Glutamatergic neuron (in vitro differentiated cells): ENCODE measurements at places on chromosomes 11 and 22. TPM values are rescaled to one million over a fixed set of nuclear protein-coding genes. Genes with fewer than 3 reads are reported as not detected.
A peak's percentile ranks its signal among the peaks of the same experiment; 100 is the strongest.

Gene ADAMTS8
- 0.32 TPM for total RNA-seq

Gene RFPL3
- total RNA-seq, result not detected

Gene TTLL1
- total RNA-seq, result 22.0 TPM

Gene KRTAP5-2
- not detected for total RNA-seq

DNA sequence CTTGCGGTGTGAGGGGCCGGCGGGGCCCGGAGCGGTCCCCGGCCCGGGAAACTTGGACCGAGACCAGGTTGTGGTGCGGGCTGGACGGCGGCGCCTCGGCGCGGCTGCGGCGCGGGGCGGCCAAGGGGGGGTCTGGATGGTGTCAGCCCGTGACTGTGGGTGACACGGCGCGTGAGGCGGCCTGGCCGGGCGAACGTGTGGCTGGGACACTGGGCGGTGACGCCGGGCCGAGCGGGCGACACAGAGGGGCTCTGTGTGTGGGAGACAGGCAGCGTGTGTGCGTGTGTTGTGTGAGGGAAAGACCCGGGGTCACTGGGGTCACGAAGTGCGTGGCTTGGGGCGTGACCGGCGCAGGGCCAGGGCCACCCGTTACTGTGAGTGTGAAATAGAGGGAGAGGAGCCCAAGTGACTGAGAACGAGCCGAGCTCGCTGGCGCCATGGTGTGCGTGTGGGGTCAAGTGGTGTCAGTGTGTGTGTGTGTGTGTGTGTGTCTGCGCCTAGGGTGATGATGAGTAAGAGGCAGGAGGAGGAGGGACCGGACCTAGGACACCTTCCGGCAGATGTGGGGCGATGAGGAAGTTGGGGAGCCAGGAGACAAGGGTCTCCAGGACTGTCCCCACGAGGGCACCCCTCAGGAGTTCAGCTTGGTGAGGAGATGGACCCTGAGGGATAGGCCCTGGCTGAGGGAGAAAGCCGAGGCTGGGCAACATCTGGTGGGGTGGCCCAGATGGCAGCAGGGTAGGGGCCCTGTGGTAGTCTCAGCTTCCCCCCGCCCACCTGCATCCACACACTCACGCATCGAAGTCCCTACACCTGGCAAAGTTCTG lies 817 bp downstream of the RELT start:
- H3K27me3 ChIP-seq, result peaks cover 4% of the 10 kb centered on the region
- H3K36me3 ChIP-seq, result no peaks in the 10 kb centered on the region
- DNase-seq, result peak; percentile 48
- peak overlapping the region; percentile 3 for H3K27ac ChIP-seq
- H3K4me3 ChIP-seq, result peak overlapping the region; percentile 82

DNA sequence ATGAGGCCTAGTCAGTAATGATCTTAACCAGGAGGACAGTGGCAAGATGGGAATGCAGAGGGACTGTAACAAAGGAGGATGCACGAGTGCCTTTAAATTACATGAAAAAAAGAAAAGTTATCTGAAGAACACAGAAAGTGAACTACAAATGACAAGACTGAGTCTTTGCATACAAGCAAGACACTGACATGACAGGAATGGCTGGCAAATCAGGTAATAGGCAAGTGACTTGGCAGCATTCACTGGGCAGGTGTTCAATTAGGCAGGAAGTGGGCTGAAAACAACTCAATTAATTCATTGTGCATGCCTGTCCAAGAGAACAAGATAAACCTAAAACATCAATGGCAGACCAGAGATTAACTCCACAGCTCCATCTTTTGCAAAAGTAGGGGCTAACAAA lies 24.0 kb downstream of the SMCO4 start:
- H3K36me3 ChIP-seq, result no peaks in the 10 kb centered on the region
- peaks cover 36% of the 10 kb centered on the region for H3K4me1 ChIP-seq
- no peak overlapping the region for H3K27ac ChIP-seq

- H3K4me1 ChIP-seq, result no peaks in the 10 kb centered on the region
- no peaks in the 10 kb centered on the region for H3K27me3 ChIP-seq
- H3K27ac ChIP-seq, result no peak overlapping the region
- no peak overlapping the region for H3K4me3 ChIP-seq
Observed at GRCh38 chr11:68303982-68304780, 8.2 kb upstream of the LRP5 start.

DNA sequence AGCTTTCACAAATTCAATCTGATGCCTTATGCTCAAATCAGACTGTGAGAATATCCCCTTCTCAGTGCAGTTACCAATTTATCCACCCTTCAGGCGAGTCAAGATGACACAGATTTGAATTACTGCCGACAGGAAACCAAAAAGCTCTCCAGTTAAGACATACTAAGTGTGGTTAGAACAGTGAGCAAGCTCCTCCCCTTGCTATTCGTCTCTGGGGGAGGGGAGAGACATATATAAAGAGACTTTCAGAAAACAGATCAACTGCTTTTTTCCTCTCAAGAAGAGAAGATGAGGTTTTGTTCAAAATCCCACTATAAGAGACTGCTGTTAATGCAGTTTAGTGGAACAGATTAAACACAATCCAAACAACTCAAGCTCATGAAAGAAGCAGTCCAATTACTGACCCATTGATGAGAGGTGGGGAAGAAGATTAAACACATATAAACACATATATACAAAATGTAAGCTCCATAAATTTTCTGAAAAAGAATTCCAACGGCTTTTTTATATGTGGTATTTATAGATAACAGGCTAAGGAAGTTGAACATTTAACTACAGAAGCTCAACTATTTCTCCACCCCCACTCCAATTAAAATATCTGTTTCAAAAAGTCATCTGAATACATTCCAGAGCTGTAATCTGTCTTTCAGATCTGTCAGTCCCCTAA lies 102.7 kb downstream of the MRTFA start:
- peaks cover 13% of the 10 kb centered on the region for H3K36me3 ChIP-seq
- H3K4me3 ChIP-seq, result peak overlapping the region; percentile 6
- no peak for DNase-seq

GRCh38 chr11:115134926-115135325 lies 369.3 kb downstream of the CADM1 start:
- peaks cover 15% of the 10 kb centered on the region for H3K4me1 ChIP-seq
- no peaks in the 10 kb centered on the region for H3K36me3 ChIP-seq
- H3K27ac ChIP-seq, result no peak overlapping the region
- peak; percentile 48 for DNase-seq

GRCh38 chr11:477052-477715 lies 27.1 kb downstream of the PTDSS2 start:
- H3K36me3 ChIP-seq, result peaks cover 10% of the 10 kb centered on the region
- DNase-seq, result no peak
- H3K4me3 ChIP-seq, result no peak overlapping the region
- H3K4me1 ChIP-seq, result peaks cover 23% of the 10 kb centered on the region
- peak overlapping the region; percentile 64 for H3K27ac ChIP-seq

GRCh38 chr22:42602470-42602869 lies 12.2 kb downstream of the POLDIP3 start:
- no peak overlapping the region for H3K27ac ChIP-seq
- H3K27me3 ChIP-seq, result peaks cover 4% of the 10 kb centered on the region

GRCh38 chr22:48424201-48424627 lies 1403.5 kb downstream of the BRD1 start:
- H3K27me3 ChIP-seq, result peaks cover 14% of the 10 kb centered on the region
- H3K36me3 ChIP-seq, result peaks cover 5% of the 10 kb centered on the region
- no peaks in the 10 kb centered on the region for H3K4me1 ChIP-seq
- H3K27ac ChIP-seq, result peak overlapping the region; percentile 48

- no peaks in the 10 kb centered on the region for H3K27me3 ChIP-seq
- H3K27ac ChIP-seq, result no peak overlapping the region
- no peak overlapping the region for H3K4me3 ChIP-seq
- H3K36me3 ChIP-seq, result no peaks in the 10 kb centered on the region
- peaks cover 3% of the 10 kb centered on the region for H3K4me1 ChIP-seq
- DNase-seq, result no peak
Observed at GRCh38 chr11:34548278-34548677, 34.7 kb upstream of the ELF5 start.

DNA sequence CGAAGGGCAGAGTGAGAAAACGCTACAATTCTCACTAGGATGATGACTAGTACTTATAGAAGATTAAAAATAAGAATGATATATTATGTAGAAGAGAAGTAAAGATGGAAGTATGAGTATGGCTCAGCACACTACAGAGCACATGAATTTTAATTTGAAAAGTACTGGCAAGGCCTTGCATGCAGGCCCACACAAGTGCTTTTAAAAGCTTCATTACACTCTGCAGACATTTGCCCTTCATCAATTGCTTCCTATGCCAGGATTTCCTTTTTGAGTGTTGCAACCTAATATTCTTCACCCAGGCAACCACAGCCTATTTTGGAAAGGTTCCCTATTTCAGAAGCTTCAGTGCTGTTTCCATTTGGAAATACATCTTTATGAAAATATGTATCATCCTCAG lies 81.1 kb downstream of the LARGE2 start:
- H3K27me3 ChIP-seq, result no peaks in the 10 kb centered on the region
- H3K36me3 ChIP-seq, result no peaks in the 10 kb centered on the region
- DNase-seq, result no peak
- H3K27ac ChIP-seq, result no peak overlapping the region
- H3K4me3 ChIP-seq, result no peak overlapping the region

GRCh38 chr22:38397189-38398085 lies 57.6 kb downstream of the KCNJ4 start:
- peak; percentile 53 for DNase-seq
- H3K27ac ChIP-seq, result peak overlapping the region; percentile 25
- peaks cover 27% of the 10 kb centered on the region for H3K4me1 ChIP-seq
- peaks cover 3% of the 10 kb centered on the region for H3K27me3 ChIP-seq

GRCh38 chr11:134906356-134906955 lies 494.4 kb upstream of the B3GAT1 start:
- H3K4me1 ChIP-seq, result peaks cover 7% of the 10 kb centered on the region
- no peak overlapping the region for H3K4me3 ChIP-seq
- H3K27ac ChIP-seq, result no peak overlapping the region
- H3K27me3 ChIP-seq, result peaks cover 3% of the 10 kb centered on the region
- H3K36me3 ChIP-seq, result no peaks in the 10 kb centered on the region
- DNase-seq, result no peak

- no peak for DNase-seq
- no peak overlapping the region for H3K27ac ChIP-seq
- no peaks in the 10 kb centered on the region for H3K4me1 ChIP-seq
Observed at GRCh38 chr11:42975180-42975529, 336.6 kb upstream of the API5 start.

DNA sequence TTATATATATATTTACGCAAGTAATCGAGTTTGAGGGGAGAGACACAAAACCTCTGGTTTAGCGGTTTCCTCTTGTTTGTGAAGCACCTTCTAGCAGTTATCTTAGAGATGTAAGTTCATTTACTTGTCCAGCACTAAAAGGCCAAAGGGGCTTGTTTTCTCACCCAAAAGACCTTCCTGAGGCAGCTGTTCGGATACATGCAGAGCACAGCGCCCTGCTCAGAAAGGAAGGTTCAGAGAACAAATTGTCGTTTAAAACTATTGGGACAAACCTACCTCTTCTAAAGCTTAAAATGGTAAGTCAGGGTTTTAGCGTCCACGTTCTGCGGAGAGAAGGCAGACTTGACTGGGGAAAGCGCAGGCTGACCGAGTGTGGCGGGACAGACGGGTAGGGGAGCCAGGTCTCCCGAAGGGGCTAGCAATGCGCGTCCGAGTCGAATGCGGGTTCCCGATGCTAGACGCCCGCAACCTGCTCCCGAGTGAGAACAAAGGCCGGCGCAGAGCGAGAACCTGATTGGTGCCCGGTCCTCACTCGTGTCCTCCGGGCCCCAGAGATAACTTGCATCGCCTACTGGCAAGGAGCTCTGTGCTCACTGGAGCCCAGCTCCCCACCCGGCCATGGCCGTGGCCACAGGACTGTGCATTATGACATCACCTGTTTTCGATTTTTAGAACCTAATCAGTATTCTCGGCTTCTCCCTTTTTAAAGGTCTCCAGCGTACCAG lies 1.0 kb upstream of the SESN3 start:
- peaks cover 30% of the 10 kb centered on the region for H3K4me1 ChIP-seq
- H3K27ac ChIP-seq, result no peak overlapping the region
- peak; percentile 87 for DNase-seq
- peaks cover 2% of the 10 kb centered on the region for H3K27me3 ChIP-seq
- H3K36me3 ChIP-seq, result no peaks in the 10 kb centered on the region

DNA sequence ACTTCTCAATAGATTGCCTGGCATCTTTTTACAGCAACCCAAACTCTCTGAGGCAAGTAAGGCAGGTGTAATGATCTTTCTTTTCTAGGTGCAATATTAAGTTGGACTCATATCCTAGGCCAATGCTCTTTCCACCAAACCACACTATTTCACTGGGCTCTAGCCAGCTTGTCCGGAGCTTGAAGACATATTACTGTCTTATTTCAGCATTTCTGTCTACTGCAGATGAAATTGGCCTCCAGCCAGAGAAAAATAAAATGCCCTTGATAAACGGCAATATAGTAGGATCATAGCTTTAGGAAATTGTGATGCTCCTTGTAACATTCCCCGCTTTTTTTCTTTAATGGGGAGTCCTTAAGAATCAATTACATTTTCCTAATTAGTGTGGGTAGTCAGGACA lies 48.1 kb downstream of the SPON1 start:
- no peaks in the 10 kb centered on the region for H3K36me3 ChIP-seq
- no peaks in the 10 kb centered on the region for H3K4me1 ChIP-seq
- H3K27ac ChIP-seq, result no peak overlapping the region
- no peak overlapping the region for H3K4me3 ChIP-seq
- peaks cover 2% of the 10 kb centered on the region for H3K27me3 ChIP-seq
- no peak for DNase-seq

DNA sequence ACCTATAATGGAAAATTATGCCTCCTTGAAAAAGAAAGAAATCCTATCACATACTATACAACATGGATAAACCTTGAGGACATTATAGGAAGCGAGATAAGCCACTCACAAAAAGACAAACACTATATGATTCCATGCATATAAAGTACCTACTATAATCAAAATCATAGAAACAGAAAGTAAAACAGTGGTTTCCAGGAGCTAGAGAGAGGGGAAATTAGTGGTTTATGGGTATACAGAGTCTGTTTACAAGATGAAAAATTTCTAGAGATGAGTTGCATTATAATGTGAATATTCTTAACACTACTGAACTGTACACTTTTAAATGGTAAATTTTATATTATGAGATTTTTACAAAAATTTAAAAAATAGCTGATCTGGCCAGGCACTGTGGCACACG lies 40.5 kb upstream of the ARHGAP42 start:
- H3K4me1 ChIP-seq, result peaks cover 2% of the 10 kb centered on the region
- no peak for DNase-seq
- peaks cover 16% of the 10 kb centered on the region for H3K36me3 ChIP-seq
- no peak overlapping the region for H3K4me3 ChIP-seq
- H3K27ac ChIP-seq, result no peak overlapping the region

DNA sequence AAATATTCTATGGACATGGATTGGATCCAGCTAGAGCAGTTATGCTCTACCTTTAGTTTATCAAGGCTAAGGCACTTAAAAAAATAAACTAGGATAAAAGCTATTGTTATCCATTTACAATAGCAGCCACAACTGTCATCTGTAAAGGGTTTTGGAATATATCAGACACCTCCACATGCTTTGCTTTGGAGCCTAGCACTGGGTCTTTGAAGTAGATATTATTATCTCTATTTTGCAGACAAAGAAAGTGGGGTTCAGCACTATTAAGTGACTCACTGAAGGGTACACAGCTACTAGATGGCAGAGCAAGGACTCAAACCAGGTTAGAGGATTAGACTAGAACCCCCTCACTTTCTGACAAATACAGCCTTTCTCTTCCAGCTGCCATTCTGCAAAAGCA lies 82.0 kb downstream of the KCNJ1 start:
- H3K4me3 ChIP-seq, result no peak overlapping the region
- no peak for DNase-seq
- H3K36me3 ChIP-seq, result no peaks in the 10 kb centered on the region
